ENCODE measurements at places on chromosomes 5 and 9.
A peak's percentile ranks its signal among the peaks of the same experiment; 100 is the strongest.

GRCh38 chr9:69951411-69951810 lies 92.2 kb upstream of the MAMDC2 start:
- DNase-seq, result no peak

DNA sequence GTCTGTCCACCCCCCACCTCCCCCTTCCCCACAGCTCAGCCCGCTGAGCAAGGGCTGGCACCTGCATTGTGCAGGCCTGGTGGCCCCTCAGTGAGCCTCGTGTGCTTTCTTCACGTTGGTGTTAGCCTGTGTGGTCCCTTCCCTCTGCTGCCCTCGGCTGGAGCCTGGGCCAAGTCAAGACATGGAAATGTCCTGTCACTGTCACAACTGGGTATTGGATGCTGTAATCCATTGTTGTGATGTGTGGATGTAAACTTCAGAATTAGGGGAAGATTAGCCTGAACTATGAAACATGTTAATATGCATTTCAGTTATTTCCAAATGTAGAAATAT lies 103.9 kb downstream of the TRIO start:
- DNase-seq, result no peak

- no peak for DNase-seq
Measured at GRCh38 chr5:77356740-77357139, 135.4 kb downstream of the WDR41 start.

DNA sequence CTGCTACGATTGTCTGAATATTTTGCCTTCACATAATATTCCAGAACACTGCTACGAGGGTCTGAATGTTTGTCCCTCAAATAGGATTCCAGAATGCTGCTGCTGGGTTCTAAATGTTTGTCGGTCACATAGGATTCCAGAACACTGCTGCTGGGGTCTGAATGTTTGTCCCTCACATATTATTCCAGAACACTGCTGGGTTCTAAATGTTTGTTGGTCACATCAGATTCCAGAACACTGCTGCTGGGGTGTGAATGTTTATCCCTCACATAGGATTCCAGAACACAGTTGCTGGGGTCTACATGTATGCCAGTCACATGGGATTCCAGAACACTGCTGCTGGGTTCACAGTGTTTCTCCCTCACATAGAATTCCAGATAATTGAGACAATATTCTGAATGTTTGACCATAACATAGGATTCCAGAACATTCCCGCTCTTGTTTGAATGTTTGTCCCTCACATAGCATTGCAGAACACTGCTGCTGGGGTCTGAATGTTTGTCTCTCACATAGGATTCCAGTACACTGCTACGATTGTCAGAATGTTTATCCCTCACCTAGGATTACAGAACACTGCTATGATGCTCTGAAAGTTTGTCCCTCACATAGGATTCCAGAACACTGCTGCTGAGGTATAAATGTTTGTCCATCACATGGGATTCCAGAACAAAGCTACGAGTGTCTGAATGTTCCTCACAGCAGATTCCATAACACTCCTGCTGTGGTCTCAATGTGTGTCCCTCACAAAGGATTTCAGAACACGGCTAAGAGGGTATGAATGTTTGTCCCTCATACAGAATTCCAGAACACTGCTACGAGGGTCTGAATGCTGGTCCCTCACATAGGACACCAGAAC lies 201.8 kb downstream of the FOXD4L6 start:
- DNase-seq, result peak; percentile 94

GRCh38 chr9:96067004-96067403 lies 191.5 kb downstream of the ERCC6L2 start:
- DNase-seq, result no peak

All from vagina (tissue), 2 donors.